ENCODE measurements at places on chromosomes 11 and 22.

DNA sequence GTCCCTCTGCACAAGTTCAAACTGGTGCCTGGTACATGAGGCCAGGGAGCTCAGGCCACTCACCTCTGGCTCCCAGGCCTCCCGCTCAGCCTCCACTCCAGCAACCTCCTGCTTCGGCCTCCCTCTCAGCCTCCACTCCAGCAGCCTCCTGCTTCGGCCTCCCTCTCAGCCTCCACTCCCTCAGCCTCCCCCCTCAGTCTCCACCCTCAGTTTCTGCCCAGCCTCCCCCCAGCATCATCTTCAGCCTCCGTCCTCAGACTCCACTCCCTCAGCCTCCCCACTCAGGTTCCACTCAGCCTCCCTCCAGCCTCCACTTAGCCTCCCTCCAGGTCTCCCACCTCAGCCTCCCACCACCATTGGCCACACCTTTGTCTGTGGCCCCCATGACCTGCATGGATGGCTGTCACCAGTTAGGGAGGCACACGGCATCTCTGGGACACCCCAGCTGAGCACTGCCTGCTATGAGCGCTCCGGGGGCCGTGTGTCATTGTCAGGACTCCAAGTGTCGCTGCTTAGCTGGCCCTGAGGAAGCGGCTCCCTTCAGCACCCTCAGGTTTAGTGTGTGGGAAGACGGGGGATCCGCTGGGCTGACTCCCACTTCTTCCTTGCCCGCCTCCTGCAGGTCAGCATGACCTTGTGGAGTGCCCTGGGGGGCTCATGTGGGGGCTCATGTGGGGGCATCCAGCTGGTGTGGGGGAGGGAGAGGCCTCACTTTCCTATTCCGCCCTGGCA lies 39.0 kb downstream of the GRAMD4 start:
- DNase-seq: no peak

DNA sequence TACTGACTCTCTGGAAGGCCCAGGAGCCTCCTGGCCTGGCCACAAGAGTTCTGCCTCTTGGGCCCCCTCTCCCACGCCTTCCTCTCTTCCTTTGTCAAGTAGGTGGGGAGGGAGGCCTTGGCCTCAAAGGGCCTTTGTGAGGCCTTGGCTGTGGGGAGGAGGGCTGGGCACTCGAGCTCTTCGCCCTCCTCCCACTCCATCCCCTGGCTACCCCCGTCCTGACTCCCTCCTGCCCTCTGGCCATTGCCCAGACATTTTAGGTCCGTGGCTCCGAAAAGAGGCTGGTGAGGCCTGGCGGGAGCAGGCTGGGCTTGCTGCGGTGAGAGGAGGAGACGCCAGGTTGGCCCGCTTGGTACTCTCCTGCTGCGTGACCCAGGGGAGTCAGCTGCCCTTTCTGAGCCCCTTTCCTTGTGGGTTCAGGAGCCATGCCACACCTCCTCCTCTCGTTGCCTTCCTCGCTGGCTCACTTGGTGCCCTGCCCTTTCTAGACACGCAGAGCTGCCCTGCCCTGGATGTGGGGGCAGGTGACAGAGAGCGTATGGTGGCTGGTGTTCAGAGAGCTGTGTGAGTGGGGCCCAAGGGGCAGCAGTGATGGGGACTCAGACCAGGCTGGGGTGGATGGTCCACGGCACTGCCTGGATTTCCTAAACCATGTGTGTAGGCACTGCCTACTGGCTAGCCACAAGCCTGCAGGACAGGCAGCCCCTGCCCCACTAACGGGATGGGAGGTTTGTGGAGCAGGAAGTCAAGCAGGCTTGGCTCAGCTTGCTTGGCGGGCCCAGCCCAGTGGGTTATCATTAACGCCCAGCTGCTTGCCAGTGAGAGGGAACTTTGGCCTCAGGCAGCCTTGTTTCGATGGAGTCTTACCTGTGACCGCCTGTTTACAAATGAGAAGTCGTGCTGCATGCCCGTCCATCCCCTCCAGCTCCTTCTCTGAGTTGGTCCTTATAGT lies 15.8 kb upstream of the OMP start:
- DNase-seq: peak; percentile 10

DNA sequence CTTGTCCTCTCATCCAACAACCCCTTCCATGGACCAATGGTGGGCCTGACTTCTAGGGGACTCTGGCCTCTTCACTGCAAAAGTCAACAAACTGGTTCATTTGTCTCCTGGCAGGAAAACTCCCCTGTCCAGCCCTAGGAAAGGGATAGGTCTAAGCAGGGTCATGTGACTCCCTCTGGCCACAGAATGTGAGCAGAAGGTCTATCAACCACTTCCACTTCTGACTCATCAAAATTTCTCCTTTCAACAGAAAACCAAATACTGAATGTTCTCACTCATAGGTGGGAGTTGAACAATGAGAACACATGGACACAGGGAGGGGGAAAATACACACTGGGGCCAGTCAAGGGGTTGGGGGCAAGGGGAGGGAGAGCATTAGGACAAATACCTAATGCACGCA lies 1.3 kb upstream of the ISX start:
- no peak for DNase-seq

DNA sequence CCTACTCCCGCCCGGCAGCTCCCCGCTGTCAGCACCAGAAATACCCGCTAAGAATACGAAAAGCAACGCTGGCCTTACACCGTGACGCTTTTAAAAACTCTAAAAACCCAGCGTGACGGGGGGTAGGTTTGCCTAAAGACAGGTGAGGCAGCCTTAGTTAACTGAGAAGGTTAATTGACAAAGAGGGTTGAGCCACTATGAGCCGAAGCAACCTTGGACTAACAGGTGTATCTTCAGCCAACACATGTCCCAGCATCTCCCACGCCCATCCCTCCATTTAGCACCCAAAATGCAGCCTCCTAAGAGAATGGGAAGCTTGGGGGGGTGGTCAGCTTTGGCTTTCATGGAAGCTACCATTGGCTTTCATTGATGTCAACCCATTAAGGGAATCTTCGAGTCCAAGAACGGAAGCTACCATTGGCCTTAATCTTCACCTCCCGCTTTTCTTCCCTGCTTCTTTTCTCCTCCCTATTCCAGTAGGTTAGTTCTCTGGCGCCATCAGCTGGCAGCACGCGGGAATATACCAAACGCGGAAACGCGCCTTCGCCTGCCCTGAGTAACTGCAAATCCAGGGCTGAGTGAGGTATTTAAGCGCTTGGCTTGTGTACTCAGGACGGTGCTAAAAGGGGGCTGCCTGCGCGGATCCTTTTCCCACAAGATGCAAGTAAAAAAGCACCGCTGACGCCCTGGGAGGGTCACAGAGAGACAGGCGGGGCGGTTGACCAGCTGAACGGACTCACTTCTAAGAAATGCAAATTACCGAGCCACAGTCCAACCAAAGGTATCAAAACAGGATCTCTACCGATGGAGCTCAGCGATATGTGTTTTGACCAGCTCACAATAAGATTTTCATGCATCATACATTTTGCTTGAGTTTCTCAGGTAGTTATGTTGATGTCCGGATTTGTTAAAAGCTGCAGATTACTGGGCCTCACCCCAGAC lies 38.5 kb upstream of the GLYATL1 start:
- DNase-seq: peak; percentile 78

DNA sequence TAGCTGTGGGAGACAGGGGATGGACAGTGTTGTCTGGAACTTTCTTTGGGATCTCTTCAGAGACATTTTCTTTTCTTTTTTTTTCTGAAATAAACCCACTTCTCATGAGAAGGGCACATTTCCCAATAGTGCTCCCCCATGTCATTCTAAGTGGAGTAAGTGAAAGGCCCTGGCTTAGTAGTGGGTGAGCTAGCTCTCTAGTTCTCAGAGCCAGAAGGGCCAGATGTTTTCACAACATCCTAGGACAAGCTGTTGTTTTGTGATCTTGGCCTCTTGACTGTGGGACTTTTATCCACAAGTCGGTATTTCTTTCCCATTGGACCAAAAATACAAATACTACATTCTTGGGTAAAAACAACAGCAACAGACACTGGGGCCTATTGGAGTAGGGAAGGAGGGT lies 607.7 kb upstream of the TENM4 start:
- DNase-seq: no peak

DNA sequence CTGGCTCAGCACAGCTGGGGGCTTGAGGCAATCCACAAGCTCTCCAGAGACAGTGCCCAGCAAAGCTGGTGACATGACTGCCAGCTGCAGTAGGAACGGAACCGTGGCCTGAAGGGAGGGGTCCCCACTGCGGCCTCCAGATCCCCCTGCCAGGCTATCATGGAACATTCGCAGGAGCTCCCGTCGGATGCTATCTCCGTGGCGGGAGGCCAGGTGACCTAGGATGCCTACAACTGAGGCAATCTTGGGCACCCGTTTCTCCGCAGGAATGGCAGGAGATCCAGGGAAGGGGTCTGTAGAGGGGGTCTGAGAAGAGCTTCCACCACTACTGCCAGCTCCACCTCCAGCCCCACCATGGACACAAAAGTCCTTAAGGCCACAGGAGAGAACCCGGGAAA lies 2.6 kb upstream of the GANAB start:
- no peak for DNase-seq

DNA sequence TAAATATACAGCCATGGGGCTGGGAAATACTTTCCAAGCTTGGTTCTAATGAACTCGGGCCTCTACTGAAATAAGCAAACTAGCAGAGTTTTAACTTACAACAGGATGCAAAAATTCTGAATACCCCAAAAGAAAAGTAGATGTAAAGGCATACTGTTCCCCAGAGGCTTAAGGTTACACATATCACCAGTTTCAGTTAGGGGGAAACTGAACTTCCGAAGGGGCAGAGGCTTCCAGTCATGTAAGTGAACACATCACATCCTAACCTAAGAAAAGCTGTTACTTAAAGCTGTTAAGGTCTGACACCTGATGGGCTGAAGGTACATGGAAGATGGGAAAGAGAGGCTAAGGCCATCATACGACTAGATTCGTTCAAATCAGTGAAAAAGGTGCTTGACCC lies 2.3 kb downstream of the GAB2 start:
- DNase-seq: no peak

GRCh38 chr11:105282658-105283057 lies 143.1 kb upstream of the CARD18 start:
- no peak for DNase-seq

DNA sequence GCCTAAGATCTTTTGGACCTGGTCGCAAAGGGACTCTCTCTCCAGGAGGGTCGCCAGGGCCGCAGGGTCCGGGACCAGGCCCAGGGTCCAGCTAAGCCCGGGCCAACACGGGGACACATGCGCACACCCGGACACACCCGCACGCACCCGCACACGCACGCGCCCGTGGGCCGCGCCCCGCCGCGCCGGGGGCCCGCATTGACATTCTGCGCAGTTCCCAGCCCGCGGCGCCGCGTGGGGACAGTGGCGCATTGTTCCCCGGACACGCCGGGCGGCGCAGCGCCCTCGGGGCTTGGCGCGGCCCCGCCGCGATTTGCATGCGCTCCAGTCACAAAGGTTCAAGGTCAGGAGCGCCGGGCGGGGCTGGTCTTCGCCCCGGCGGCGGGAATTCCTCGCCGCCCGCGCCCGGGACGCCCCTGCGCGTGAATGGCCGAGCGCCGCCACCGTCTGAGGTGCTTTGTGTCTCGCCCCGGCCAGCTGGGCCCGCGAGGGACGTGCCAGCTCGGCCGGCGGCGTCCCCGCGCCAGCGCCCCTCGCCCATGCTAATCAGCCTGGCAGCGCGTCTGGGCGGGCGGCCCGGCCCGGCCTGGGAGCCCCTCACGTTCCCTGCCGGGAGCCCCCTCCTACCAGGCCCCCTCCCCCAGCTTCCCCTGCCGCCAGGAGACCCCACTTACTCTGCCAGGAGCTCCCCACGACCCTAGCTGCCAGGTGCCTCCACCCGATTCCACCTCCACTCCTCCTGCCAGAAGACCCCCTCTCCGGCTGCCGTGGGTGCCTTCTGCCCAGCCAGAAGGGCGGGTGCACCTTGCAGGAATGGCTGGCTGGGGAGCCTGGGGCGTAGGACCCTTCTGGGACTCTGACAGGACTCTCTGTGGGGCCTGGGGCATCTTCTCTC lies 50.5 kb upstream of the WNT7B start:
- DNase-seq: peak; percentile 86

DNA sequence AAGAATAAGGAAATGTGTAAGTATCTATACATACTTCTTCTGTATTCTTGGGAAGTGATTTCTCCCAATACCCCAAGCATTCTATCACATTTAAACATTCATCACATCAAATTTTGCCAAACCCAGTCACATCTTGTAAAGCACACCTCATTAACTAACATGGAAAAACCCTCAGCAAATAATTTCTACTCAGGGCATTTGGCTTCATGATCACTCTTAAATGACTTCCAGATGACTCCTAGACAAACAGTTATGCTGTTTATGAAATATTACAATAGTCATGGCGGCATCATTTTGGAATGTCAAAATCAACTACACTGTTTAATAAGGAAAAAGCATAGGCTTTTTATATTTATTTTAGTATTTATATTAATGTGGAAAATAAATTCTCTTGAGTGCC lies 47.3 kb upstream of the CCDC34 start:
- DNase-seq: no peak

DNA sequence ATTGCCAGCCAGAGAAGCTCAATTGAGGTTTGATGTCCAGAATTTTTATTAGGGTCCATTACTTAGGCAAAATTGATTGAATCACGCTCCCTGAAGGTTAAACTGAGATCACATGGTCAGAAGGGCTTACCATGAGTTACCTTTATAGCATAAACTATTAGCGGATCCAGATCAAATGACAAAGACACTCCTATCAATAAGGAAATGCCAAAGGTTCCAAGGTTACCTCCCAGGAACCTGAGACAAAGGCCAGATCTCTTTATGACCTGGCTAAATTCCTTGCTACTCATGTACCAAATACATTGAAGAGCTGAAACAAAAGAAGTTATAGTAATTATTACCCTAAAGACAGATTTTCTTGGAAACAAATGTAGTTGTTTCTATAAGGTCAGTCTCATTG lies 27.8 kb upstream of the ANO5 start:
- no peak for DNase-seq

DNA sequence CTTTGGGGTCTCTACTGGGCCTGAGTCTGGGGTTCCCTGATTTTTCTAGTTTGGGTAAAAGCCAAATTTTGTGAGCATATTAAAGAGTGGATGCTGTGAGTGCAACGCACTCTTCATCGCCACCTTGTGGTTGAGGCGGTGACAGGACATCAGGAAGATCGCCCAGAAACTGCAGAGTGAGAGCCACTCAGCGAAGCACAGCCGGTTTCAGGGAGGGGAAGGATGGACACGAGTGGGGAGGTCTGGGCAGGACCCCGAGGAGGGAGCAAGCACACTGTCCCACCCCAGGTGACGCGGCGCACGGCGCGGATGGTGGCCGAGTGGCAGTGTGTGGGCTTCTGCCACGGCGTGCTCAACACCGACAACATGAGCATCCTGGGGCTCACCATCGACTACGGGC lies 9.1 kb downstream of the SELENOO start:
- DNase-seq: peak; percentile 39

GRCh38 chr22:45235101-45235777 lies 5.5 kb downstream of the KIAA0930 start:
- DNase-seq: peak; percentile 44

DNA sequence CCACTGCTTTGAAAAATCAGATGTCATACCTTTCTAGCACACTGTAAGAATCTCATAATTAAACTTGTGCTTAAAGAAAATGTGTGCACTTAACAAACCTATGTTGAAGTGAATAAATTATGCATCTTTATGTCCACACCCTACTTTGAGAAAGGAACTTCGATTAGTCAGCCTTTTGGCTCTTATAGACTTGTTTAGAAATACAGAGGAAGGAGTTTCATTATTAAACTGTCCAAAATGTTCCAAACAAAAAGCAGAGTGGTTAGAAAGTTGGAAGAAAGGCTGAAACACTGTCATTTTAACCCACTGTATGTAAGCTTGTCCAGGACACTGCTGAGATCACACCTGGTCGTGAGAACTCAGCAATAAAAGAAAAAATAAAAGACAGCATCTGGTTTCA lies 863.2 kb upstream of the CHORDC1 start:
- DNase-seq: no peak
